ENCODE measurements at places on chromosomes 6 and 20.

DNA sequence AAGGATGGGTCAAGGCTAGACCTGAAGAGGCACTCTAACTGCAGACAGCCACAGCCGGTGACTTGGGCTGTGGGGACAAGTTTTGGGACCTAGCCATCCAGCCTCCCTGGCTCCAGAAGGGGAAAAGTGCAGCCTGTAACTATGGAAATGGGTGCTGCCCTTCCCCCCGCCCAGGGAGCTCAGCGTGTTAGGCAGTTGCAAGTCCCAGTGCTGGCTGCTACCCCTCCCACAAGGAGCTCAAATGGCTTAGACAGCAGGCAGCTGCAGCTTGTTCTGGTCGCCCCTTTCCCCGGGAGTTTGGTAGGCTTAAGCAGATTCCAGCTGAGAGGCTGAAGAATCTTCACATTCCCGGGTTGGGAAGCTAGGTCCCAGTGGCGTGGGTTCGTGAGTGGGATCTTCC, 162.6 kb downstream of the FAM83B start:
- DNase-seq, result no peak

- no peak for DNase-seq
Measured at GRCh38 chr6:89255417-89255816, 38.3 kb upstream of the GABRR1 start.

DNA sequence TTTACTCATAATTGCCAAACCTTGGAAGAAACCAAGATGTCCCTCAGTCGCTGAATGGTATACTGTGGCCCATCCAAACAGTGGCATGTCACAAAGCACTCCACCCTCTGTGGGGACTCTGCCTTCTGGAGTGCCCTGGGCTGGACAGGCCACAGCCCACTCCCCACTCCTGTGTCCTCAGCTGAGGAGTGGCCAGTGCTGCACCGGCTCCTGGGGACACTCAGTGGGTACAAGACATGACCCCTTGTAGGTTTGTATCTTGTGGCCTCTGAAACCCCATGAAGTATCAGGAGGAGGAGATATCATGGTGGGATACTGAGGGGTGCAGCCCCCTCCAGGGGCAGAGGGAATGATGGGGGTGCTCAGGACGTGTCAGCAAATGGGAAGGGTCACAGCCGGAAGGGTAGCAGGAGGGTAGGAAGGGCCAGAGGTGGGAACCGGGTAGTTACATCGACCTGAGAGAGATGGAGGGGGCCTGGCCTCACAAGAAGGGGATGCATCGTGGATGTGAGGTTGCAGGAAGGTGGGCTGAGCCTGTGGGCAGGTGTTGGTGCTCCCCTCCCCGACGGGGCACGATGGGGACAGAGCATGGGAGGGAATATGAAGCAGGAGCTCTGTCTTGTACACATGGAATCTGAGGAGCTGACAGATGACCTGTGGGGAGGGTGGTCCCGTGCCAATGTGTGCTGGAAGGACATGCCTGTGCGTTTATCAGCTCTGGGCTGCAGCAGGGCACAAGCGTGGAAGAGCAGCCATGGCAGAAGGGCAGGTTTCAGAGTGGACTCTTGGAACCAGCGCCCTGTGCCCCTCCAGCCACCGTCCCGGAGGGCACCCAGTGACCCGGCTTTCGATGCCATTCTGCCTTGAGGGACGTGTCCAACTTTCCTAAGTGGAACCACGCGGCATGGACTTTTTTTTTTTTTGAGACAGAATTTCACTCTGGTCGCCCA, 11.9 kb upstream of the HELZ2 start:
- DNase-seq, result no peak

- DNase-seq, result no peak
Measured at GRCh38 chr20:37627060-37627766, 66.6 kb upstream of the CTNNBL1 start.

DNA sequence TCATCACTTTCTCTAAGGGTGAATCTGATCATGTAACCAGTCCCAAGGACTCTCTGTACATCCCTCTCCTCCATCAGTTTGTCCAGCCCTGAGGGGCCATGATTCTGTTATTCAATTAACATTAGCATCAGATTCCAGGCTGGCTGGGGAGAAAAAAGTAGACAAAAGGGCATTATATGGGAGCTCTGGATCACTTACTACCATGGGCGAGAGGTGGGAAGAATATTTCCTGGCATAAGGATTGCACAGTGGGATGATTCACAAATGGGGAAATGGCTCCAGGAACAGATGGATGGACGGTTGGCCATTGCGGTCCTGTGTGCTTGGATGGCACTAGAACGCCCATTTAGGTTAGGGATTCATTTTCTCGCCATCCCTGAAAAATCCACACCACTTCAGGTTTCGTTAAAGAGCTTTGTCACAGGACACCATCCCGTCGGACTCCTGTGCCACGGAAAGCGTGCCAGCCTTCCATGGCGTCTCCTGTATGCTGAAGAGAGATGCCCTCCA, 112.6 kb downstream of the THBS2 start:
- no peak for DNase-seq

DNA sequence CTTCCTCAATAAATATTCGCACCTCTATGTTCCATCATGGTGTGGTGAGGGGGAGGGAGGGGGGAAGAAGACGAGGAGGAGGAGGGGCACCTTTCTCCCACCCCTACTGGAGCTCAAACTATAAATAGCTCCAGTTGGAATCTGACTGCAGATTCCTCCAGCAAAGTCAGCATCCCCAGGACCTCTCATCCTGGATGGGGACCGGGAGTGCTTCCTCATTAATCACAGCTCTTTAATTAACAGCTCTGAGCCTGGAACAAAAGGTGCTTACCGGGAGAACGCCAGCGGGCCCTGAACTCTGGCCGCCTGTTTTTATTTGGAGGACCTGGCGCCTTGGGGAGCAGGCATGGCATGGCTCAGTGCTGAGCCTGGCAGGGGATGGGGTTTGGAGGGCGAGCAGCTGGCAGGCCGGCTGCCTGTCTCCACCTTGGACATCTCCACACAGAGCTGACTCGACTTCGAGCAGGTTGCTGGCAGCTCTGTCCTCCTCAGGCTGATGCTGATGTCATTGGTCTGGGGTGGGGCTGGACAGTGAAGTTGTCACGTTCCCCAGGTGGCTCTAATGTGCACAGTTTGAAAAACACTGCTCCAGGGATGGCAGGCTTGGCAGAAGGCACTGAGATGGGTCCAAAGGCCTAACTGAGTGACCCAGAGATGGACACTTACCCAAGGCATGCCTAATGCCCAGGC, 180.4 kb downstream of the DHX35 start:
- DNase-seq, result no peak

- no peak for DNase-seq
Measured at GRCh38 chr20:45470262-45470931, 844 bp downstream of the WFDC2 start.

GRCh38 chr6:100453701-100454521, 10.8 kb downstream of the SIM1 start:
- peak; percentile 38 for DNase-seq

DNA sequence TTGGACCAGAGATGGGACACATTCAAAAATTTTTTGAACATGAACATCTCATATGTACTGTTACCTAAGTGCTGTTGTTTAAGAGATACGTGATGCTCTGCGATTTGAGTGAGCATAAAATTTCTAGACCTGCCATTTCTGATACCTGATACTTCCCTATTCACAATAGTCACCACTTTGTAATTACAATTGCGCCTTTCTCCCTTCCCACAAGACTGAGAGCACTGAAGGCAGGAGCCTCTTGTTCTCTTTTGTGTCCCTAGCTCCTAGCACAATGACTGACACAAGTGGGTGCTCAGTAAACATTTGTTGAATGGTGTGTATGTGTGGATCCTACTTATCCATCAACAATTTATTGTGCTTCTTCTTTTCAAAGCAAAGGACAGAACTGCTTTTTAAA, 92.8 kb upstream of the TMEM30A start:
- no peak for DNase-seq
